ENCODE measurements at places on chromosomes 7 and 10.
A peak's percentile ranks its signal among the peaks of the same experiment; 100 is the strongest.

- peak; percentile 28 for DNase-seq
Observed at GRCh38 chr10:74051736-74052342, 53.9 kb downstream of the VCL start.

GRCh38 chr10:11509036-11509435 is 102.4 kb downstream of the USP6NL start:
- peak; percentile 41 for DNase-seq

DNA sequence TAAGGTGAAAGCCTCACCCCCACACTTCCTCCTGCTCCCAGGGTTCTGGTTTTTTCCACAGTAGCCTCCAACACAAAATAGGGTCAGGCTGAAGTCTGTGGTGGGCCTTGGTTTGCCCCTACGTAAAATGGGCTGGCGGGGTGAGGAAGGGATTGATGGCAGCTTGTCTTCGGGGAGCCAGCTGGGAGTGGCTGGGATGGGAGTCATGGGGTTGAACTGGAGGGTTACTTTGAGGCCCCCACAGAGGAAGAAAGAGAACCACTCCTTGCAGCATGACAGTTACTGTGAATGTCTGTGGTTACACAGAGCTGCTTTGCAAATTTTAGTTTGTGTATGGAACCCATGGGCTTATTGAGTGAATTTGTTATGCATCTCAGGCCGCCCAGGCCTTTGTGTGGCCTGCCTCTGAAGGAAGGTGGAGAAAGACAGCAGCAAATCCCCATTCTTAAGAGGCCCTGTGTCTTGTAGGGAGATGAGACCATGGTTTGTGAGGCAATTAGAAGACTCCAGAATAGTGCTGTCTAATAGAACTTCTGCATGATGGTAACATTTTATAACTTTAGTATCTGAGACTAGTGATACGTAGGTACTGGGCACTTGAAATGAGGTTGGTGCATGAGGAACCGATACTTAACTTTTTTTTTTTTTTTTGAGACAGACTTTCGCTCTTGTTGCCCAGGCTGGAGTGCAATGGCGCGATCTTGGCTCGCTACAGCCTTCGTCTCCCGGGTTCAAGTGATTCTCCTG is 8.1 kb downstream of the TRIM8 start:
- DNase-seq, result no peak

- no peak for DNase-seq
Observed at GRCh38 chr10:101563007-101563406, 25.1 kb downstream of the POLL start.

DNA sequence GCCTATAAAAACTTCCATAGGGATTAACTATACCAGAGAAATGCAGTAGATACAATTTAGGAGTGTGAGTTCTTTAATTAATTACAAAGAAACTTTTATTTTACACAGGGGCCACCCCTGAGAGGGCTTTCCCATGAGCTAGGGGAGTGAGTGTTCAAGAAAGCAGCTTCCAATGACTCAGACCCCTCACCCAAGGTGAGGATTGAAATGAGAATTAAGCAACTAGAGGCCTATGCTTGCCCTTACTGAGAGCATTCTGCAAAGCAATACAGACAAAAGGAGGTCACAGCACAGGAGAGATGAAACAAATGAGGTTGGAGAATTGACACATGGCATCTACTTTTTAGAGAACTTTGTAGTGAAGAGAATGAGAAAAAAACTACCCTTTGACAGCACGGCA is 301.8 kb downstream of the WDR11 start:
- DNase-seq, result no peak

Data from neural progenitor cell (in vitro differentiated cells).